Non-pigmented ciliary epithelial cell (primary cell): ENCODE measurements at places on chromosomes 2 and 18.

DNA sequence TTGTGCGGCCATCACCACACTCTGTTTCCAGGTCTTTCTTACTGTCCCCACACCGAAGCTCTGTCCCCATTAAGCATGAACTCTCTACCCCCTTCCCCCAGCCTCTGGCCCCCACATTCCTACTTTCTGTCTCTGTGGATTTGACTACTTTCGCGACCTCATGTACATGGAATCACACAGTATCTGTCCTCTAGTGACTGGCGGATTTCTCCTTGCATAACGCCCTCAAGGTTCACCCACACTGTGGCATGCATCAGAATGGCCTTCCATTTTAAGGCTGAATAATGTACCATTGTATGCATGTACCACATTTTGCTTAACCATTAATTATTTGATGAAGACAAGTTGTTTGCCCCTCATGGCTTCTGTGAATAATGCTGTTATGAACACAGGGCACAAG, 467.6 kb upstream of the HS6ST1 start:
- DNase-seq = no peak

DNA sequence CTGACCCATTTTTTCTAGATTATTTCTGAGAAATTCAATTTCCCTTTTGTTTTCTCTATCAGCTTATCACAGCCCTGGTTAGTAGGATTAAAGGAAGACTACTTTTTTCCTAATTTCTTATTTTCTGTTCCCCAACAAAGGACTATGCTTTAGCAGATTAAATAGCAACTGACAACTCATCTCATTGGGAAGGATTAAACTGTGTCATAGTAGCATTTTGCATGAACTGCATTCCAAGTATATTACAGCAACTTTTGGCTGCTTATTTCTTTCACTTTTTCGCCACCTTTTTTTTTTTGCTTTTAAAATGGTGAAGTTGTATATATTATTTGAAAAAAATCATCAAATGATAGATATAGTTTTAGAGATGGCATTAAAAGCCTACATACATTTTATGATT, 570.3 kb downstream of the FBXO15 start:
- peak; percentile 42 for DNase-seq

- no peak for DNase-seq
These were observed 98.1 kb downstream of the SETBP1 start for GRCh38 chr18:44778788-44779187.

DNA sequence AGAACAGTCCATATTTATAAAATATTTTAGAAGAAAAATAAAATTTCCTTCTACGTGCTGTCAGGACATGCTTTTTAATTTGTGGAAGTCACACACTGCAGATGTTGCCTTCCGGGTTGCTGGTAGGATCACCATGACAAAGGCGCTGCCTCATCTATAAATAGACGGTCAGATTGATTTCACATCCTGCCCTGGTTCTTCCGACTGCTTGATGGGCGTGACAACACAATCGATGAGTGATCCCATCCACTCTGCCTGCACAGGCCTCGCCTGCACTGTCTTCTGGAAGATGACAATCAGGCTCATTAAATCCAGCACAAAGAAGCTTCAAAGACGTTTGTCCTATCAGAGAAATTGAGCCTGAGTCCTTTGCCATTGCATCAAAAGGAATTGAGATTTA, 318.9 kb upstream of the TRIB2 start:
- DNase-seq = no peak

- no peak for DNase-seq
These were observed 9.2 kb downstream of the ACOXL start for GRCh38 chr2:110741491-110741980.

DNA sequence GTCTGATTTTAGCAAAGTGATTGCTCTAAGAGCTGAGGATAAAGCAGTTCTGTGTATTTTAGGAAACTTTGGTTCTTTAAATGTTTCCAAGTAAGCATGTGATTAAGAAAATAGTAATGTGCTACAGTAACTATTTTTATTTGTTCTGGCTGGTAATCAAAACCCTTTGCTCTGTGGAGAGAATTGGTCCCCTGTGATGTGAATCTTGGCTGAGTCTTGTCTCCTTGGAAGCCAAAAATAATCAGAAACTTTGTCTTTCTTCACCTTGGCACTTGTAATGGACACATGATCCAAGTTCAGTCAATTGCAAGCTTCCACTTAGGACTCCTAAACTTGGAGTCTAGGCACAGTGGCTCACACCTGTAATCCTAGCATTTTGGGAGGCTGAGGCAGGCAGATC, 422.7 kb upstream of the CDH20 start:
- DNase-seq = no peak

DNA sequence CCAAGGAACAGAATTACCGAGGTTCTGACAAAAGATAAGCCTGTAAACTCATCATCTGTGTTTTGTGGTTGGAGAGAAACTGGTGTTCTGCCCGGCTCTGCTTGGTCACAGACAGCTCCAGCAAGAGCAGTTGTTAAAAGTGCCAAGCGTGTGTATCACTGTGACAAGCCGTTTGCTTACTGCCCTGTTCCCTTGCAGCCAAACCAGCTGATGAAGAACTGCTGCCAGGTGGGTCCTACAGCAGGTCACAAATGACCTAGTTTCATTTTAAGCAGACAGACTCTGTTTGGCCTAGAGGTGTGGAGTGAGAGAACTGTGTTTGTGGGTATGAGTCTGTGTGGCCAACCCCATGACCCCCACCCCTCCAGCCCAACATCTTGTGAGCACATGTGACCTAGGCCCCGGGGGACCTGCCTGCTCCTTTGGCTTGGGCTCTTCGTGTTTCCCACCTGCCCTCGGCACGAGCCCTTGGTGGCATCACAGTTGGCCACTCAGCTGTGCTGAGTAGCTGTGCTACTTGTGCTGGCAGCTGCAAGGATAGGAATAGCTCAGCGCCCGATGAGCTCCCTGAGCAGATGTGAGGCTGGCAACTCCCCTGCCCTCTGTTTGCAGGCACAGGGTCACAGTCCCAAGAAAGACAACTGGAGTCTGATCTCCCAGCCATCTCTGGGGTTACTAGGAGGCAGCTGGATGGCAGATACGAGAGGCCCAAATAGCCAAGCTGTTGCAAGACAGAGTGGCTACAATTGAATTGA, 9.7 kb downstream of the OXER1 start:
- DNase-seq = no peak

- no peak for DNase-seq
These were observed 73.7 kb upstream of the COPS8 start for GRCh38 chr2:237012004-237012403.

DNA sequence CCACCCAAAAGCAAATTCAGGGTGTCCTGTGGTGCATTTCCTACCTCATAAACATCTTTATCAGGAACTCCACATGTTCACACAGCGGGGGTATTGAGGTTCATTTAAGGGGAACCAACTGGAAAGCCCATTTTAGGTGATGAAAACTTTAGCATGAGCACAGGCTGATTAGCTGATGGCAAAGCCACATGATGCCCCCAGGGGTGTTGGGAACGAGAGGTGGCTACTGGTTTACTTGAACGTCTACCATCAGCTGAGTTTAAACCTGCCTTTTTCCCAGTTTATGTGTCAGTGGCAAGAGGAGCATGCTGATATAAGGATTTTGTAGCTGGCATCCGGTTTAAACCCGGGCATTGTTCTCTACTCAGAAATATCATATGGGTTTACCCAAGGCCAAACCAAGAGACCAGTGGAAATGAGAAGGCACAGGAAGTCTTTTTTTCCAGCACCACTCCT, 54.5 kb upstream of the UPP2 start:
- DNase-seq = no peak

DNA sequence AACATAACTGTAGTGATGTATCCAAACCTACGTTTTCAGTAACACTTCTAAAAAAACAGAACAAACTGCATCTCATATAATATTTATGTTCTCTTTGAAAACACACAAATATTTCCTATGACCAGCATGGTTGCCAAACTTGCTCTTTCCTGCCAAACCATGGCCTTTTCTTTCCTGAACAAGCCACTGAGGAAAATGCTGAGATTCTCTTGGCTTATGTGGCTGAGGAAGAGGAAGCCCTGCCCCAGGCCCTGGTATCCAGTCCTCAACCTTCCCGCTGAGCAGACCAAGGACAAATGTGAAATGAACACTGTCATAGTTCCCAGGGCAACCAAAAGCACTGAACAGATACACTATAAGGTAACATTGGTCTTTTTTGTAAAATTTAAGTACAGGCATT, 35.9 kb upstream of the NARS1 start:
- no peak for DNase-seq

DNA sequence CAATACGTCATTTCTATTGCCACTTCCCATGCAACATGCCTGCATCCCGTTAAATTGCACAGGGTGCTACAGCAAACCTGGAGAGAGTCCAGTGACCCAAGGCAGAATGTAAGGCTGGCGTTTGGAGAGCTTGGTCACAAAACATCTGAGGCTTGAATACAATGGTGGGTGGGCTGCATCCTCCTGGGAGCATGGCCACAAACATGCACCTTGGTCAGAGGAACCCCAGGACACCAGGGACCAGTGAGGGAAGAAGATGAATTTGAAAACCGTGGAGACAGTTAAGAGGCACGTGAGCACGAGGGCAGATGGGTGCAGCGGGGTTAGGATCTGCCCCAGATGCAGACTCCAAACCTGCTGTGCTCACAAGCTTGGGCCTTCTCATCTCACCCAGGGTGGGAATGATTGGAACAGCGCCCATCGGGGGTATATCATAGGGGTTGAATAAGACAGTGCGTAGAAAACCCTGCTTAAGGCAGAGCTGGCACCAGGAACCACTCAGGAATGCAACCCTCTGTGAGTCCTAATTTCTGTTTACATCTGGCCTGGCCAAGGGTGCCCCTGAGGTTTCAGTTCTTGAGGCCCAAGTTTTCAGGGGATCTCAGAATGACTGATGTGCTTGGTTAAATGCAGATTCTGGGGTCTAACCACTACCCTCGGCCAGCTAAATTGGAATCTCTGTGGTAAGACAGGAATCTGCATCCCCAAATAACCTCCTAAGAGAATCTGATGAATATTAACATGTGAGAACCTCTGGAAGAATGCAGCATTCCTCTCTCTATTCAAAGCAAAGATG, 97.2 kb downstream of the ARL4C start:
- DNase-seq = no peak

DNA sequence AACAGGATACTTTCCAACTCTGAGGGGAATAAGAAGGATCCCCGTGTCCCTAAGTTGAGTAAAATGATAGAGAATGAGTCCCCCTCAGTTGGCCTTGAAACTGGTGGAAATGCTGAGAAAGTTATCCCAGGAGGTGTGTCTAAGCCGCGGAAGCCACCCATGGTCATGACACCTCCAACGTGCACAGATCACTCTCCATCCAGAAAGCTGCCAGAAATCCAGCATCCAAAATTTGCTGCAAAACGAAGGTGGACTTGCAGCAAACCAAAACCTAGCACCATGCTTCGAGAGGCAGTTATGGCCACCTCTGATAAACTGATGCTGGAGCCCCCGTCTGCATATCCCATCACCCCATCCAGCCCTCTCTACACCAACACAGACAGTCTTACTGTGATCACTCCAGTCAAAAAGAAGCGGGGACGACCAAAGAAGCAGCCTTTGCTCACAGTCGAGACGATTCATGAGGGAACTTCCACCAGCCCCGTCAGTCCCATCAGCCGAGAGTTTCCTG, 270.1 kb downstream of the SETBP1 start:
- no peak for DNase-seq

DNA sequence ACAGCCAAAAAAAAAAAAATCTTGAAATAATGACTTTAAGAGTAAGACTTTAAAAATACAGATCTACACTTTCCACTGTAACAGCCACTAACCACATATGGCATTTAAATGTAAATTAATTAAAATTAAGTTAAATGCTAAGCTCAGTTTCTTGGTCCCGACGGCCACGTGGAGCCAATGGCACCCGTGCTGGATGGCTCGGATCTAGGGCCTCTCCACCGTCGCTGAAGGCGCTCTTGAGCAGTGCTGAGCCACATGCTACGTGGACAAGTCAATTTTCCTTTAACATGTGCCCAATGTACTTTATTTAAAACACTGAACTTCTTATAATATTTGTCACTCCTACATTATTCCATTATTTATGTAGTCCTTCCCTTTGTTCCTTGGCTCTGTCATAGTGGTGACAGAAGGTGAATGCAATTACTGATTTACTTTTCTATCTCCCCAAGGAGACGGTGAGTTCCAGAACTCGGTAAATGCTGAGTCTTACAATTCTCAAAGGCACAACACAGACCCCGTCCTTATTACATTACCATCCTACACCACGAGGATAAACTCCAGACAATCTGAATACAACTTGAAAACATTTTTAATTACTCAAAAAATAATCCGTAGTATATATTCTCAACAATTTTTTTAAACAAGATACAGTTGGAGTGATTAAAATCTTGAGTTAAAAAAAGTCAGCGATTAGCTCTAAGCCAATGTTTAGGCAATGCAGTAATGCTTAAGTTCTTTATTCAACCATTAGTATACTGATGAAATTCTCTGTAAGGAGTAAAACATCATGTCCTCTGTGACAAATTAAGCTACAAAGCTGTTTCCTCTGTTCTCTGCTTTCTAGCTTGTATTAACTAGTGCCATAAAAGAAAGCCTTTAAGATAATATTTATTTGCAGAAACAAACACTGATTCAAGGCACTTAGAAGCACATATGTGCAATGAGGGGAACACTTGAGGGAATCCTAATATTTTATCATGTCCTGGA, 95.1 kb downstream of the AFF3 start:
- DNase-seq = no peak

DNA sequence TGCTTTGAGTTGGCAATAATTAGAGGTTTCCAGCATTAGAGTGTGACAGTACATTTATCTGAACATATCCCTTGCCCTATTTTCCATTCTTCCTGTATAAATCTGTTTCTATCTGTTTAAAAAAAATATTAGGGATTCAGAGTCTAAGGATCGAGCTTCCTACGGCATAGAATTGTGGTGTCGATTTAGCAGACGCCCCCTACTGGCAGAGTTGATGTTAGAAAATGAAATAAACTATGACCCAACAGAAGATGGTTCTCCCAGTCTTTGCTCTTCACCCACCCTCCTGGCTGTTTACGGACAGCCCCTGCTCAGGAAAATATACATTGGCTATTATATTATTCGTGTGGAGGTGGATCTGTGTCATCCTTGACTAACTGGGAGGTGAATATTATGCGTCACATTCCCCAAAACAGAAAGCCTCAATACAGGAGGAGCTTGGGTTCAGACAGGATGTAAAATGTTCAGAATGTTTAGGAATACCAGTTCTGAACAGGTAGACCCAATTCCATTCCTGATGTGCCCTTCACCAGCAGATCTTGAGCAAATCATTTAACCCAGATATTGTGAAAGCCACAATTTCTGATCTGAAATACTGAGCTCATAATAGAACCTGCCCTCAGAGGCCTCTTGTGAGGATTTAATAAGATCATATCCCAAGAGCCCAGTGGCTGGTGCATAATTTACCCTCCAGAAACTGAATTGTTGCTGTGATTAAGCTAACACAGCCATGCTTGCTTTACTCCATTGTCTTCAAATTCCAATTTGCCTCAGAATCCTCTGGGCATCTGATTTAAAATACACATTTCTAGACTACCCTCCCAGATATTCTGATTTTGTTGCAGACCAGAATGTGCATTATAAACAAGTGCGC, 10.8 kb upstream of the ERMN start:
- DNase-seq = no peak

DNA sequence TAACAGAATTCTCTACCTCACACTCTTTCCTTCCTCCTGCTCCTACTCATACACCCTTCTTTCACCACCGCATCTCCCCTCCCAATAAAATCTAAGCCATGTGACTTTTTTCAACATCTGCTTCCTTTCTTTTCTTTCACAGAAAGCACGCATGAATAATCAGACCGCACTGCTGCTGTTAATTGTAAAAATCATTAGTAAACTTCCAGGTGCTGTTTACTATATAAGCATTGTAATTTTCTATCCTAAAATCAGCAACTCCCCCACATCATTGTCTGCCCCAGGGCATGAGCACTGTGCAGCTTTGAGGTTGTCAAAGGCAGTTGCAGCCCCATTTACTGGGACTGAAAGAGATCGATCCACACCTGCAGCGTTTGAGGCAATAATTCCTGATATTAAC, 782.6 kb upstream of the ID2 start:
- DNase-seq = no peak
